ENCODE measurements at places on chromosomes 5 and 9.

DNA sequence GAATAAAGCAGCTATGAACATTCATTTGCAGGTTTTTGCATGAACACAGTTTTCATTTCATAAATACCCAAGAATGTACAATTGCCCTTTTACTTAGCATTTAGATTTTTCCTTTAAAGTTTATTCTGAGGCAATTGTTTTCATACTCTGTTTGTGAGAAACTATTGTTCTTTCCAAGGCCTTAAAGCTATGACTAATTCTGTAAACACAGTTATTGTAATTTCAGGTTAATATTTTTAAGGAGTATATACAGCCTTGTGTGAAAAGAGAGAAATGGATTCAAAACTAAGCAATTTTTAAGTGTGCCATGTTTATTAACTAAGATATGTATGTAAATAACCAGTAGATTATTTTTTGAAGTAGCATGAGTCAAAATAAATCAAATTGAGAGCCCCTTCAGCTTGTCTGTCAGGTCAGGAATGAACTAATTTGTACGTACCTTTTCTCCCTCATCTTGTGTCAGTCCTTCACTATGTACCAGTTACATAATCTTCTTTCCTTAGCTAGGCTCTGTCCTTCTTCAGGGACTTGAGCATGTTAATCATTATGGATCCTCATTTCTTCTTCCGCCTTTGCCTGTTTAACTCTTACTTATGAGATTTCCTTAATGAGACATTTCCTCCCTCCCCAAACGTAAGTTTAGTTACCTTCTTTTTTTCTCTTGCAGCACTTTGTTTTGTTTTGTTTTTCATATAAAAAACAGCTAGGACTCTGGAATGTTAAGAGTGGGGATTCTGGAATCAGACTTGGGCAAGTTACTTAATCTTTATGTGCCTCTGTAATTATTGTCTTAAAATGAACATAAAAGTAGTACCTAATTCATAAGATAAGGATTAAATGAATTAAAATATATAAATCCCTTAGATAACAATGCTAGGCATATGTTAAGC, 63.6 kb downstream of the NIPBL start:
- DNase-seq: no peak

DNA sequence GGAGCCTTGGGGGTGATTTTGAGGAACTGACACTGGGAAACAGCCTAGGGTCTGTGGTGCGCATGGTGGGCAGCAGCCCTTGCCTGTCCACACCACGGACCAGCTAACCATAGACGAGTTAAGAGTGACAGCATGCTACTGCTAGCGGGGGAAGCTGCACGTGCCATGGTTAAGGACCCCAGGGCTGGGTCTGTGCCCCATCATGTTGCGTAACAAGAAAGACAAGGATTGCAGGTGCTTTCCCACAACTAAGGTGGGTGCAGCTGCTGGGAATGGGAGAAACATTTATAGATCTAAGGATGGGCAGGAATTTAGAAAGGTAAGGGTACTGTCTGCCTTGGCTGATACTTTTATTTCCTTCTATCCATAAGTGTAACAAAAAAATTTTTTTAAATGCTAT, 17.9 kb upstream of the KCNMB1 start:
- no peak for DNase-seq

GRCh38 chr5:84383296-84383815, 1.3 kb downstream of the EDIL3 start:
- no peak for DNase-seq

- no peak for DNase-seq
Measured at GRCh38 chr5:126812199-126812570, 35.2 kb downstream of the LMNB1 start.

DNA sequence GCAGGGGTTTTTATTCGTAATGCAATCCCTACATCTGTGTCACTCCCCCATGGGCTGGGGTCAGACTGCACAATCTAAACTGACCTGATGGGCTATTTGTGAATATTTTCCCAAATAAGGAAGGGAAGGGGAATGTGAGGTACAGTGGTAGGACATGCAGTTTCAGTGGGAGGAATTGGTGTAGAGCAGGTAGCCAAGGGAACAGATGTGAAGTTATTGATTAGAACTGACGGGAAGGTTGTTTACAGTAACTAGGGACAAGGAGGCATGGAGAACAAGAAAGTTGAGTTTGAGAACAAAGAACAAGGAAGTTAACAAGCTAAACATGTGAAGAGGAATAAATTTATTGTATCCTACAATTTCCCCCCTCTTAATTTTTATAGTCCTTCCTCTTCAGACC, 104.8 kb downstream of the CFAP95 start:
- DNase-seq: no peak

GRCh38 chr5:90606539-90606938, 47.9 kb downstream of the ADGRV1 start:
- peak; percentile 5 for DNase-seq

DNA sequence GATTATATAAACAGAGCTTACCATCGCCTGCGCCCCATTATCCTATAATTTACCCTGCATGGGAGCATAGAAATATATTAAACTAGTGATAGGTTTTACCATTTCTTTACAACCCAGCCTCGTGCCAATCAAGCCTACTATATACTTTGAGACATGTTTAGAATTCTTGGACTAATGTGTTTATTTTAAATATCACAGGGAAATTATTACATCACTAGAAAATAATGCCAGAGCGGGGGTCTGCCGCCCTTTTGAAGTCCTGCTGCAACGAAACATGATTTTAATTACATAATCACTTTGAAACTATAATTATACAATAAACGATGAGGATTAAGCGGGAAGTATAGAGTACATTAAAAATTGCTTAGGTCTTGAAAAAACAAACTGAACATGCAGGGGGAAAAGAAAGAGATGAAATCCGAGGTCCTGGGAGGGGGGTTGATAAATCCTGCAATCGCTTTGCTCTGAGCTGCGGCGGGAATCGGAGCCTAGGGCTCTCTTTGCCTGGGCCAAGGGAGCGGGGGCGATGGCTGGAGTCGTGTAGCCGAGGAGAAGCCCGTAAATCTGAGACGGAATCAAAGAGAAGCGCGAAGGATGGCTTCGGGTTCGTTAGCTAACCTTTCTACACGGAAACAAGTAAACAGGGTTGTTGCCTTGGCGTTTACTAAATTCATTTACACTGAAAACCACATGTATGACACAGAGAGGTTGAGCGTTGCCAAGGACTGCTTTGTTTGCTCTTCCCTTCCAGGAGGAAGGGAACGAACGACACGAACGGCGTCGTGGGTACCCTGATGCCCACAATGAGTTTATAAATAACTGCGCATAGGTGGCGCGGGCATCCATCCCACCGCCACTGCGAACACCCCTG, 127.6 kb downstream of the TMEM174 start:
- no peak for DNase-seq

- no peak for DNase-seq
Measured at GRCh38 chr5:164345173-164345849, 839.9 kb downstream of the MAT2B start.

DNA sequence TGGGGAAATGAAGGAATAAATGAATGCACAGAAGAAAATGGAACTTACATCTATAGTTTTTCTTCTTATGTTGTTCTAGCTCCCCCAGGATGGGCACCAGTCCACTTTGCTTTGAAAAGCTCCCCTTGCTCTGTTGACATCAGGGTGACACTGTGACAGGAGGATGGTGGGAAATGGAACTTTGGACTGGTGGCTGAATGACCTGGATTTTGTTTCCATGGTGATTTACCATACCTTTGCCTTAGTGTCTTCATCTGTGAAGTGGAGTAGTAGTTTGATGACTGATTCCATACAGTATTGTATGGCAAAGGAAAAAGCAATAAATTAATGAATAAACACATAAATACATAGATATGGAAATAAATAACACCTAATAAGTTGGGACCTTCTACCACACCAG, 294.7 kb downstream of the KIF4B start:
- DNase-seq: no peak

- DNase-seq: no peak
Measured at GRCh38 chr5:112923148-112923917, 1.3 kb upstream of the REEP5 start.

Measured in Caco-2 (cell line).